HS-5 (cell line): ENCODE measurements at places on chromosomes 5 and 9.

DNA sequence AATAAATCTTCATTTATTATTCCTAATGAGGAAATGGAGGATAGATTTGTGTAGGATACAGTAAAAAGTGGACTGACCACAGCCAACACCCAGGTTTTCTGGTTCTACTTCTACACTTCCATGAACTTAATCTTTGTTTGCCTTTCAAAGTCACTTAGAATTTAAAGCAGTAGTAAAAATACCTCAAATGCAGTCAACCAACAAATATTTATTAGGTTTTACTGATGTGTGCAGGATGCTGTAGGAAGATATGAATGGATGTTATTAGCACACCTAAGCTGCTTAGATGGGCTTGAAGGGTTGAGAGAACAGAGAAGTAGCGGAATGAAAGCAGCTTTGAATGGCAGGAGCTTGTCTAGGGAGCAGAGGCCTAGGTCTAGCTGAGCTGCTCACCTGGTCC is 201.1 kb downstream of the PALM2AKAP2 start:
- no peak for DNase-seq

DNA sequence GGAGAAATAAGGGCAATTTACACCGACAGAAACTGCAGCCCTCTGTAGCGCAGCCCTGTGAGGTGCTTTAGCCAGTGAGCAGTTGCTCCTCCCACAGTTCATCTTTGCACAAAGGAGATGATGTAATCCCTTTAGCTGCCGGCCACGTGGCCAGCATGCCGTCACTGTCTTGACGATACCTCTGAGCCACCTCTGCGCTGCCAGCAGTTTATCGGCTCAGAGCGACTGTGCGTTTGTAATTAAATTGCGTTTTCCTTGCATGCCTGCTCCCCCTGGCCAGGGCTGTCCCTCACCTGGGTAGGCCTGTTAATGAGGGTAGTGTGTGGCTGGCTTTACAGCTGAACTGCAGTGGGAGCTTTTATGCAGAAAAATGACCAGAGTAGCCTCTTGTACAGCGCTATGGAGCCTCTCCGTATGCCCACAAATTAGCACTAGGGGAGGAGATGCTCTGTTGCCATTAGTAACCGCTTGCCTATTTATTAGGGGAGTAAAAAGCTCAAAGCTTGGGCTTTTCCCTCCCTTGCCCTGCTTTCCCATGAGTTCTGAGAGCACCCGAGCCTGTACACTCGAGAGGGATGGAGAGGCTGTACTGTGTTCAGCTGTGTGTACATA is 107.0 kb downstream of the TRIO start:
- peak; percentile 70 for DNase-seq

GRCh38 chr5:66285343-66285922 is 141.3 kb downstream of the SREK1 start:
- no peak for DNase-seq

GRCh38 chr9:38274800-38275199 is 117.7 kb upstream of the ALDH1B1 start:
- DNase-seq = no peak

- peak; percentile 33 for DNase-seq
These were observed 37.3 kb downstream of the SPIN1 start for GRCh38 chr9:88425538-88425950.

DNA sequence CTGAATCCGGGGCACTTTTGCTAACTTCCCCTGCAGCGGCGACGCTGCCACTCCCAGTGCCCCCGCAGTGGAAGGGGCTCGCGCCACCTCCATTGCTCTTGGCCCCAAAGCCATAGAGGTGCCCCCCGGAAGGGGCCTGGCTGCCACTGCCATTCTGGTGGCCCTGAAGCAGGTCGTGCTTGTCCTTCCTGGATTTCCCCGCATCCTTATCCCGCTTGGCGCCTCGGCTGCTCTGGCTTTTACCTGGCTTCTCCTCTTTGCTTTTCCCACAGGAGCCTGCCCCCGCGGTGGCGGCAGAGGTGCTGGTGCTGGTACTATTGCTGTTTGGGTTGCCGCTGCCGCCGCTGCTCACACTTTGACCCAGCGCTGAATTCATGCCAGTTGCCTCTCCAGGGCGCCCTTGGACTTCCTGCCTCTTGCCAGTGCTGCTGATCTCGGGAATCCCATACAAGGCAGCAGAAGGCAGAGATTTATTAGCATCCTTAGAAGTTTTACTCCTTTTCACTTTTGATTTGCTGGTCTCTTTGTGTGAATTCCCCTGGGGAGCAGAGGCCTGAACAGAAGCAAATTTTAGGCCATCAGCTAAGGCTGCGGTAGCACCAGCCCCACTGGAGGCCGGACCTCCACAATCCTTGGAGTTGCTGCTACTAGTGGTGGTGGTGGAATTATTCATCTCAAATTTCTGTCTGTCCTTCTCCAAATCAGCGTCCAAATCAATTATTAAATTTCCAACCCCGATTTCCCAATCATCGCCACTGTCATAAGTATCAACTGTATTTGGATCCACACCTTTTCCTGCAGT is 2.1 kb downstream of the ZNF608 start:
- no peak for DNase-seq

DNA sequence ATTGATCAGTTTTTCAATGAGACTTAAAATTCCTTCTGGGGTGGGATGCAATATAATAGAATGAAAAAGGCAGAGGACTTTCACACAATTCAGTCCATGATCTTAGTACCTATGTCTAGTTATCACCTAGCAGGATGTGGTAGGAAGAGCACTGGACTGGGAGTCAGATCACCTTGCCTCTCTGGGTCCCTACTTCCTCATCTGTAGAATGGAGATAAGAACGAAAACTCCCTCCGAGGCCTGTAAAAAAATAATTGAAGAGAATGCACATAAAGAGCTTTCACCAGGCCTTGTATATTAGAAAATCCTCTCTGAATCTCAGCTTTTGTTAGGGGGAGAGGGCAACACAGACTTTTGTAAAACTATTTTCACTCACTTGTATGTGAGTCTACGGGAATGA is 681 bp upstream of the TMEFF1 start:
- DNase-seq = no peak

GRCh38 chr9:38215465-38215864 is 146.4 kb upstream of the SHB start:
- no peak for DNase-seq

DNA sequence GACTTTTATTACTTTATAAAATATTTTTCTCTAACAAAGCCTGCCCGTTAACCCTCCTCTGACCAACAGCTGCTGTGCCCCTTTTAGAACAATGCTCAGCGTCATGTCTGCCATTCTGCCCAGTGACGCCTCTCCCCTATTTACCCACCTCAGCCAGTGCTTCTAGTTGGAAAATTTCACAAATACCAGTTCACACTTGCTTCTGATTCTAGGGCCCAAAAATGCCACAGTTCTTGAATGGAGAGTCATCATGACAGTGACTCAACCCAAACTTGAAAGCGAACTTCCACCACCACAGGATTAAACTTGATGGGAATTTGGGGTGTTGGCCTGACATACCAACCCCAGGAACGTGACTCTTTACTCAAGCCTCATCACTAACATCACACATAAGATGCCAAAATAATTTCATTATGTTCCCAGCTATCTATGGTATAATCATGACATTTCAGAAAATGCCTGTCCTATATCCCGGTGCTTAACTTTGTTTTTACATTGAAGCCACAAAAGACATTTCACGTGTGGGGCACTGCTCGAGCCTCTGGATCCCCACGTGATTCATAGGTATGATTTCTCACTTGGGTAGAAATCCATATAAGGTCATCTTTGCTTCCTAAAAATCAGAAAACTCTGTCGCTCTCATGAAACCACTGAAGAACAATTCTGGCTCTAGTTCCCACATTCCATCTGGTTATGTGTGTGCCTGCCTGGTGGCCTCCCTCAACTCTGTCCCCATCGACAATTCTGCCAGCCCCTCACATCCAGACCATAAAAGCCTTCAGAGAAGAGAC is 220.9 kb downstream of the ACTL7B start:
- DNase-seq = peak; percentile 78

DNA sequence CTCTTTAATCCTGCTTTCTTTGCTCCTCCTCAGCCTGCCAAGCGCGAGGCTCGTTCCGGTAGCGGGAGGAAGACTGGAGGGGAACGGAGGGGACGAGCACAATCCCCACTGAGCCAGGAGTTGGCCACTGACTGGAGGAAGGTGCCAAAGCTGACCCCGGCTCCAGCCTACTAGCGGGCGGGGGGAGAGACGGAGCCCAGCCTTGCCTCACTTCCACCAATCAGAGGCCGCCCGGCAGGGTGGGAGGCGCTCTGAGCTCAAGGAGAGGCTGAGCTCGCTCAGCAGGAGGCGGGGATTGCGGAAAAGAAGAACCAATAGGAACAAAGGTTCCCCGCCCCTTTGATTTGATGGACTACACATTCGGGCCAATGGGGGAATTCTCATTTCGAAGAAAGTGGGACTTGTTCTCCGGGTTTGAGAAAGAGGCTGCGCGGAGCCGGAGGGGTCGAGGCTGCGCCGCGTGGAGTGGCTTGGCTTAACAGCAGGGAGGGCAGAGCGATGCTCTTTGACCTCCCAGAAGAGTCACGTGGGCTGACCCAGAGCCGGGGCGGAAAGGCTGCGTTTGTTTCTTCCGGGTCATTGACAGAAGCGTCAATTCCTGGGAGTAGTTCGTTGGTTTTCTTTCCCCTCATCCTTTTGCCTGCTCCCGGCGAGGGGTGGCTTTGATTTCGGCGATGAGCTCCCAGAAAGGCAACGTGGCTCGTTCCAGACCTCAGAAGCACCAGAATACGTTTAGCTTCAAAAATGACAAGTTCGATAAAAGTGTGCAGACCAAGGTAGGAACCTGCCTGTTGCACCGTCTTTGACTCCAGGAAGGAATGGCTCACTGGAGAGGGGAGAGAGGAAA is at the start of the genes ABHD17B and C9orf85:
TSS of gene ABHD17B (minus strand) at position 133 of the 847 bp plus-strand sequence. CDS start 36,113 bp downstream, outside the sequence.
TSS of gene C9orf85 (plus strand) at position 579 of the 847 bp plus-strand sequence. CDS start at position 675, 96 bp downstream.
- peak; percentile 99 for DNase-seq

DNA sequence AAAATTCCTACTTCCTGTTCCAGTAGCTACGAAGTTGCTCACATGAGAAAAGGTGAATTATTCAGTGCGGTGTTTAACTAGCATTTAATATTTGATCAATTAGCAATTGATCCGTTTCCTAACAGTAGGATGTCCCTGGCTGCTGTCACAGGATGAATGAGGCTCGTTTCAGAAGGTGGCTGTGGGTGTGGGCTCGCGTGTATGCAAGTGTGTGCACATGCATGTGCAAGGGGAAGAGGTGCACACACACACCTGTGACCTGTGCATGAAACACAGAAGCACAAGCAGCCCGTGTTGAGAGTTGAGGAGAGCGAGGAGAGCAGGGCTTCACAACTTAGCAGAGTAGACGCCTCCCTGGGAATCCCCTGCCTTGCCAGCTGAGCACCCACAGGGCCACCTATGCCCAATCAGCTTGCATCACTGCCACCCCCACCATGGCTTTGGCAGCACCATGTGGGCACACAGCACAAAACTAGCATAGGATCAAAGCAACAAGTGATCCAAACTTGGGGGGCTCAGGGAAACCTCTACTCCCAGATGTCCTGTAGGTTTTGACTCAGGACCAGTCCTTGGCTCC is 107.2 kb downstream of the C5orf15 start:
- DNase-seq = no peak

DNA sequence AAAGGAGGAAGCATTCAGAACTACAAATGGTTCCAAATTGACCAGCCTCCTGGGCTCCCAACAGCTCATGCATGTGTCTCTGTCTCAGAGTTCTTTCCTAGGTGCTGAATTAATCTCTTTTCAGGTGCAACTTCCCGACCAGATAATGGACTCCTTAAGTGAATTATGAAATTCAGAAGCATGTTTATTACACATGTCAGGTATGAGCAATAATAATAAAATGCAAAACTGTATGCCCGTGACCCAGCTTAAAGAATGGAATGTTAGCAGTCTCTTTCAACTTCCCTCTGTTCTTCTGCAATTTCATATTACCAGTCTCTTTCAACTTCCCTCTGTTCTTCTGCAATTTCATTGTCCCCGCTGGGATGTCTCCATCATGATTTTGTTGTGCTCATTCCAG is 60.4 kb downstream of the FBXL7 start:
- DNase-seq = no peak

DNA sequence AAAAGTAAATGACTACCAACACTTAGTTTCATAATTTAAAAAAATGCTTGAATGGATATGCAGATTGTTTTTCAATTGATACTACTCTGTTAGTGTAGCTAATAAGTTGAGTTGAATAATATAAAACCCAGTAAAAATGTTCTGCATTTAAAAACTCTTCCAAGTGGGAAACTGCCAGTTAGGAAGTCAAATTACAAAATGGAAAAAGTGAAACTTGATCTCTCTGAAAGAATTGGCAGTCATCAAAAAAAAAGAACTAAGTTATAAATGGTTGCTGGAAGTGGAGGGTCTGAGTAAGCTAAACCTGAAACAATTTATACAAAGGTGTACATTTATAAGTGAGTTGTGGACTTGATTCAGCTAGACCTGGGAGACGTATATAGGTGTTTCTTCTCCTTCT is 52.4 kb downstream of the VCAN start:
- no peak for DNase-seq

- DNase-seq = no peak
These were observed 372.8 kb upstream of the KLF4 start for GRCh38 chr9:107862323-107862722.

DNA sequence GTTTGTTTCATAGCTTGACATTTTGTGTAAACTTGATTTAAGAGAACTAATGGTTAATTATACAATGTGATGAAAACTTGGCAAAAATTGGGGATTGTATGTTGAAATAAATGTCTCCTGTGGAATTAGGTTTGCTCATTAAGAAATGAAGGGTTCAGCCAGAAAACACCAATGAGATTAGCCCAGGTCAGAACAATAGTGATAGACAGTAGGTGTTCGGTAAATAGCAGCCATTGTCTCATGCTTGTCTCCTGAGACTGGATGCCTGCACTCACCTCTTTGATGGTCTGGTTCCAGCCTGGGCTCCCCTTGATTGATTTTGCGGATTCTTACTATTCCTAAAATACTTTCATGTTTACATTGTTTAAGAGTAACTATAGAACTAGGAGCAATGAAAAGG is 135.5 kb downstream of the FBN2 start:
- no peak for DNase-seq

GRCh38 chr5:16487456-16487855 is 21.9 kb upstream of the ZNF622 start:
- DNase-seq = no peak

DNA sequence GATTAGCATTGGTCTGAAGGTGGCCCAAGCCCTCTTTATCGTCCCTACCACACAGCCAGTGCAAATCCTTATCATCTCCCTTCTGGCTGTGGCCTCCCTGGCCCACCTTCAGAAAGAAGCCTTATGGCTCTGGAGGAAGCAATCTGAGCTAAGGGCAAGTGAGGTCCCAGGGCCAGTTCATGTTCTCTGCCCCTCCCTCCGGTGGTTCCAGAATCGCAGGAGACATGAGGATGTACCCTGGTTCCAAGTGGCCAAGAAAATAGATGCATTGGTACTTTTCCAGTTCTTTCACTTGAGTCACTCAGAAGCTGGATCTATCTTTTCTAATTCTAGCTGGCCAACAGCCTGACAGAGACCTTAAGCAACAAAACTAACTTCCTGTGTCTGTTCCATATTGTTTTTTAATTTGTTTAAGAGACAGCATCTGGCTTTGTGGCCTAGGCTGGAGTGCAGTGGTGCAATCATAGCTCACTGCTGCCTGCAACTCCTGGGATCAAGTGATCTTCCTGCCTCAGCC is 60.7 kb downstream of the LHFPL2 start:
- DNase-seq = no peak

GRCh38 chr9:93657331-93658111 is 81.1 kb downstream of the PHF2 start:
- no peak for DNase-seq

- DNase-seq = no peak
These were observed 221.4 kb downstream of the CFAP90 start for GRCh38 chr5:7629561-7629960.

GRCh38 chr5:28927559-28928326 is 1889.4 kb upstream of the CDH9 start:
- DNase-seq = no peak

- DNase-seq = no peak
These were observed 130.6 kb downstream of the DTWD2 start for GRCh38 chr5:118857700-118858099.
